ENCODE measurements at places on chromosomes 7 and 10.
A peak's percentile ranks its signal among the peaks of the same experiment; 100 is the strongest.

DNA sequence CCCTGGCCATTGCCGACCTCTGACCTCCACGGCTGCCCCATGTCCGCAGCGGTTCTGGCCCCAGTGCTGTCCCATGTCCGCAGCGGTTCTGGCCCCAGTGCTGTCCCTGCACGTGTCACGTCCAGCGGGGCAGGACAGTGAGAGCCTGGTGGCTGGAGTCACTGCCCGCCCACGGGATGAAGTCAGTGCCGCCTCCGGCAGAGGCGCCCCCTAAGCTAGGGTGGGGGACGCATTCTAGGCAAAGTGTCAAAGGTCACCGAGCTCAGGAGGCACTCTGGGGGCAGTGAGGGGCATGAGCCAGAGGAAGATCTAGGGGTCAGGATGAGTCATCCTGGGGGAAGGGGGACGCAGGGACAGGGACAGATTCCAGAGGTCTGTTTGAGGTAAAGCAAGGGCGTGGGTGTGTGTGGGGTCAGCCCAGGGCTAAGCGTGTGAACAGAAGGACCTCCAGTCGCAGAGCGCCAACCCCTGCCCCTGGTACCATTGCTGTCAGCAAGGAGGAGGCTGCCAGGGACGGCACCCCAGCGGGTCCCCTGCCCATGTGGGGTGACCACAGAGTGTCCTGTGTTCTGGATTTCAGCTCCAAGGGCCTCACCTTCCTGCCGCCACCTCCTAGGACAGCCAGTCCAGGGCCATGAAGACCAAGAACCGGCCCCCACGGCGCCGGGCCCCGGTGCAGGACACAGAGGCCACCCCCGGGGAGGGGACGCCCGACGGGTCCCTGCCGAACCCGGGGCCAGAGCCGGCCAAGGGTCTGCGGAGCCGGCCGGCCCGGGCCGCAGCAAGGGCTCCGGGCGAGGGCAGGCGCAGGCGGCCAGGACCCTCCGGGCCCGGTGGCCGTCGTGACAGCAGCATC is 665 bp downstream of the BHLHA15 start:
- no peak for DNase-seq

- DNase-seq: no peak
Measured at GRCh38 chr10:48456808-48457761, 147.8 kb downstream of the ARHGAP22 start.

DNA sequence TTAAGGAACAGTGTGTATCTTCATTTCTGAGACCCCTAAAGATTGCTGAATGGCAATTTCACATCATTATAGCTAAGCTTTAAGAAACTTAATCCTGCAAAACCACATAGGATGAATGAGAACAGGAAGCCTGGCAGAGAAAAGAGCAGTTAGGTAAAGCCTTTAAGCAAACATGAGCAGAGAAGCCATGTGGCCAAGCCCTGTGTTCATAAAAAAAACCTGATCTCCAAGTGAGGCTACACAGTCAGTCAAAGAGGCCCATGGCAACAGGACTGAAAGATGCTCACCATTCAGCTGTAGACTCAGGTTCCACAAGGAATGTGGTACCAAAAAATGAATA is 9.3 kb downstream of the LIPA start:
- DNase-seq: no peak

DNA sequence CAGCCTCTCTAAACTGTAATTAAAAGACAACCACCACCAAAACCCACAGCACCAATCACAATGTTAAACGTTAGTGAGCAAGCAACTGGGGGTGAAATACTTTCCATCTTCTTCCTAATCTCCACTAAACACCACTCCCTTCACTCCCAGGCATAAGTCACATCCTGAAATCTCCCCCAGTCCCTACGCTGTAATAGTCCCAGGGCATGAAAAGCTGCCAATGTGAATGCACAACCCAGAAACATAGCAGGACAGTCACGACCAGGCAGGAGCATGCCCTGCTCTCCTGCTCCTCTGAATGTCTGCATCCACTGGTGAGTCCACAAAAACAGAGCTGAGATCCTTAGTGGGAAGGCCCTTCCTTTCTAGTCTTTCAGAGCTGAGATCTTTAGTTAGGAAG is 288.9 kb downstream of the PARD3 start:
- DNase-seq: no peak

- peak; percentile 72 for DNase-seq
Measured at GRCh38 chr10:24784061-24784460, 60.4 kb upstream of the ARHGAP21 start.

GRCh38 chr10:83539528-83540308 is 599.6 kb upstream of the GHITM start:
- no peak for DNase-seq

DNA sequence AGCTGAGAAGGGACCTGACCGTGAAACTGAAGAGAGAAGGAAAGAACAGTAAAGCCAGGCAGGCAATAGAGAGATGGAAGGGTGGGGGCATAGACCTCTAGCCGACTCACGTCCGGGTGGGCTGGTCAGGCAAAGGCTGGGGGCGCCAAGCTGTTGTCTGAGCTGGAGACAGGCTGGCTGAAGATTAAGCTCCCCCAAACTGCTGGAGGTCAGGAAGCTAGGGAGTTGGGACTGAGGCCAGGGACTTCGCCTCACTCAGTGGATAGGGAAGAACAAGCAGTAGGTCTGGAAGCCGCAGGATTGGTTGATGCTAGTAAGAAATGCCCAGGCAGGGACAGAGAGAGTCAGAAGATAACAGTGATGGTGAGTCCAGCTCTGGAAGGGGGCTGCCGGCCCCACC is 5.3 kb downstream of the PITX3 start:
- DNase-seq: no peak

GRCh38 chr10:114771749-114772148 is 49.8 kb upstream of the FHIP2A start:
- no peak for DNase-seq

DNA sequence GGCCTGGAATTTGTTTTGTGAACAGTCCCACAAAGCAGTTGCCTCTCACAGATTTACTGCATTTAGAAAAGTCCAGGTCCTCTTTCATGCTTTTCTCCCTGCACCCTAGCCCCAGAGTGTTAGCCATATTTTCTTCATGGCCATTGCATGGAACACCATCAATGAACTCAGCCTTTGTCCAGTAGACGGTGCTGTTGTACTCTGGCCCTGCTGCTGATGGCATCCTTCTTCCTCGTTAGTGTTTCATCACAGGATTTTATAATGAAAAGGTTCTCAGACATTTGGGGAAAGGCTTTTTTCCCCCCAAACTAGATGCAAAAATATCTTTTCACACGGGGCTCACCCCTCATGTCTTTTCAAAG is 93.0 kb upstream of the SLC25A13 start:
- peak; percentile 15 for DNase-seq

DNA sequence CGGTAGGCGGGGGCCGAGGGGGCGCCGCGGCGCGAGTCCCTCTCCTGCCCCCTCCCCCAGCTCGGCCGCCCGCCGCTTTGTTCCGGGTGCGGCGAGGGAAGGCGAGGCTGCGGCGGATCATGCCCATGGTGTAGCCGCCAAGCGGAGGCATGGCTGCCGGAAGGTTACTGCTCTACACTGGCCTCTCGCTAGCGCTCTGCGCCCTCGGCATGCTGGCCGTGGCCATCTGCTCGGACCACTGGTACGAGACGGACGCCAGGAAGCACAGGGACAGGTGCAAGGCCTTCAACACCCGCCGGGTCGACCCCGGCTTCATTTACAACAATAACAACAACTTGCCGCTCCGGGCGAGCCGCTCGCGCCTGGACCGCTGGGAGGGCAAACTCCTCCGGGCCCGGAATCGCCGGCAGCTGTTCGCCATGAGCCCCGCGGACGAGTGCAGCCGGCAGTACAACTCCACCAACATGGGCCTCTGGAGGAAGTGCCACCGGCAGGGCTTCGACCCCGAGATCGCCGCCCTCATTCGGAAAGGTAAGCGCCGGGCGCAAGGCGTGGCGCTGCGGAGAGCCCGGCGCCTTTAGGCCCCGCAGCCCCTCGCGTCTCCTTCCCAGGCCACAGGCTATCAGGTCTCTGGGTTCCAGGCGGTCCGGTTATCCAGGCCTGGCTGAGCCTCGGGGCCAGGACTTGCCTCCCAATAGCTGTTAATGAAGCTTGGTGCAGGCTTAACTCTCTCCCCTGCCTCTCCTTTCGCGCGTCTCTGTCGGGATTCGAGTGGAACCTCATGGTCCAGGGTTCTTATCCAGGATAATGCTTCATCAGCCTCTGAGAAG is 513 bp downstream of the TMEM178B start:
- DNase-seq: peak; percentile 5

GRCh38 chr7:37438906-37439652 is 9.6 kb downstream of the ELMO1 start:
- no peak for DNase-seq

- DNase-seq: no peak
Measured at GRCh38 chr10:133237241-133237587, 441 bp upstream of the VENTX start.

- peak; percentile 61 for DNase-seq
Measured at GRCh38 chr10:96720422-96721206, at the start of gene PIK3AP1. Gene PIK3AP1 (minus strand): TSS chr10:96720514. CDS start chr10:96720394, 120 bp downstream.

GRCh38 chr7:155380221-155380861 is 77.6 kb upstream of the EN2 start:
- peak; percentile 7 for DNase-seq

DNA sequence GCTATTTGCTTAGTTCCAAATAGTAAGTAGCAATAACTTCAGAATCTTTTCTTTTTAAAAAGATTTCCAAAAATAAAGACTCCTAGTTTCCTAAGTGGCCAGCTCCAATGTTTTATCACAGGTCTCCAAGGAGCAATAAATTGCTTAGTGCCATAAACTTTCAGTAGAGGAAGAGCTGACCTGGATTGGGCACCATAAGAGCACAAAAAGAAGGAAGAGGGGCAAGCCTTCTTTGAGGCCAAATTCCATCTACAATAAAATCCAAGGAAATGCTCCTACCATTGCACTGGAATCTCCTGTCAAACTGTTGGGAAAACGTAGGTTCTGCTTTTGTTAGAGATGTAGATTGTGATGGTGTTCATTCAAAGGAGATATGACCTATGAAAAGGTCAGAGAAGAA is 64.0 kb downstream of the DENND2A start:
- DNase-seq: no peak

DNA sequence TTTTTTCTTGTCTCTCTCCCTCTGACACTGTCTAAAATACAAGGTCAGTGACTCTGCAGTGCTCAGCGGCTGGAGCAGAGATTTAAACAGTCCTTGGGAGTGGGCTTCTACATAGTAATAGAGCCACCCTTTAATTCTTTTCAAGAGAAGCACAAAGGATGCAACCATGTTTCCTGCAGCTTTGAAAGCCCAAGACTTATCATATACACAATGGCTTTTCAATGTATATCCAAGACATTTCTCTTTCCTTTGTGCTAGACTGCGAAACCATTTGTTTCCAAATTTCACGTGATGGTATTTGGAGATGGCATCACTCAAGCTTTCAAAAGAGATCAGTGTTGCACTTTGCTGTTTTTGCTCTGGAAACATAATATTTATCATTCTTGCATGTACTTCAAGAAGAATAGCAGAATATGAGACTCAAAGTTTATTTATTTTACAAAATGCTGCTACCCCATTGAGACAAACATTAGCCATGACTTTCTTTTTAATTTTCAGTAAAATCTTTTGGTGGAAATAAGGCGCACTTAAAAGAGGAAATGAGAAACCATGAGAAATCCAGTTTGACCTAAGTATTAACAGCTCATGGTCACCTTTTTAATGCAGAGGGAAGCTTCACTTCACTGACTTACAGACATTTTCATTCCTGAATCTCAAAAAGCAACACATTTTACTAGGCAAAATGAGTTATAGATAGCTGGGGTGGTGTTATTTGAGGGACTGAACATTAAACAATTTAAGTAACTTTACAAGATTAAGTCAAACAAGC is 76.6 kb downstream of the SEMA3C start:
- no peak for DNase-seq

GRCh38 chr7:77525231-77525630 is 11.9 kb upstream of the PTPN12 start:
- no peak for DNase-seq

DNA sequence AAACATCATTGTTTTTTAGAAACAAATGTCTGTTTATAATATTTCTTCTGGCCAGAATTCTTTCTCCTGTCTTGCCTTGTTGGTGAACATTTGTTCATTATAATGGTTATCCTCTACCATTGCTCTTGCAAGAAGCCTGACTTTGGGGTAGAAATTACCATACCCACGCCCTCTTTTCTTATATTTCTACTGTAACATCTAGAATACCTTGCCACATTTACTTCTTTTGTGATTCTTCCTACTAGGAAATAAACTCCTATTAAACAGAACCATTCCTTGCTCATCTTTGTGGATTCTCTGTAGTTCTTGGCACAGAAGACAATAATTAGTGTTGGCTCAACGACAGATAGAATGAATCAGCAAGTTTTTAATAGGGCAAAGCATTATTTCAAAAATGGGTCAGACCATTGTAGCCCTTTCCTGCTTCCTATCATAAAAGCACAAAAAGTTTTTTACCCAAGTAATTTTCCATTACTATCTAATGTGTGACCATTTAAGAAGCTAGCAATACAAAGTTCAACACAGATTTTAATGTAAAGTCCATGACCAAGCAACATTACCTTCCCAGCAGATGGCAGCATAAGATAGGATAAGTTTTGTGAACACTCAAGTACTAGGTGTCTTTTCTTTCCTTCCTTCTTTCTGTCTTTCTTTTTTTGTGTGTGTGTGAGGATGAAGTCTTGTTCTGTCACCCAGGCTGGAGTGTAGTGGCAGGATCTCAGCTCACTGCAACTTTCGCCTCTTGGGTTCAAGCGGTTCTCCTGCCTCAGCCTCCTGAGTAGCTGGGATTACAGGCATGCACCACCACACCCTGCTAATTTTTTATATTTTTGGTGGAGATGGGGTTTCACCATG is 270.4 kb downstream of the HGF start:
- peak; percentile 24 for DNase-seq

DNA sequence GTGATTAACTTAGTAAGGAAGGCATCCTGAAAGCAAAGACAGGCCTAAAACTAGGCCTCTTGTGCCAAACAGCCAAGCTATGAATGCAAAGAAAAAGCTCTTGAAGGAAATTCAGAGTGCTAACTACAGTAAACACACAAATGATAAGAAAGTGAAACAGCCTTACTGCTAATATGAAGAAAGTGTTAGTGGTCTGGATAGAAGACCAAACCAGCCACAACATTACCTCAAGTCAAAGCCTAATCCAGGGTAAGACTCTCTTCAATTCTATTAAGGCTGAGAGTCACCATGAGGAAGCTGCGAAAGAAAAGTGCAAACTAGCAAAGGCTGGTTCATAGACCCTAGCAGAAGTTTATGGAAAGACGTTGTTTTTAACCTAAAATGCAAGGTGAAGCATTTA is 66.0 kb downstream of the IPMK start:
- no peak for DNase-seq

DNA sequence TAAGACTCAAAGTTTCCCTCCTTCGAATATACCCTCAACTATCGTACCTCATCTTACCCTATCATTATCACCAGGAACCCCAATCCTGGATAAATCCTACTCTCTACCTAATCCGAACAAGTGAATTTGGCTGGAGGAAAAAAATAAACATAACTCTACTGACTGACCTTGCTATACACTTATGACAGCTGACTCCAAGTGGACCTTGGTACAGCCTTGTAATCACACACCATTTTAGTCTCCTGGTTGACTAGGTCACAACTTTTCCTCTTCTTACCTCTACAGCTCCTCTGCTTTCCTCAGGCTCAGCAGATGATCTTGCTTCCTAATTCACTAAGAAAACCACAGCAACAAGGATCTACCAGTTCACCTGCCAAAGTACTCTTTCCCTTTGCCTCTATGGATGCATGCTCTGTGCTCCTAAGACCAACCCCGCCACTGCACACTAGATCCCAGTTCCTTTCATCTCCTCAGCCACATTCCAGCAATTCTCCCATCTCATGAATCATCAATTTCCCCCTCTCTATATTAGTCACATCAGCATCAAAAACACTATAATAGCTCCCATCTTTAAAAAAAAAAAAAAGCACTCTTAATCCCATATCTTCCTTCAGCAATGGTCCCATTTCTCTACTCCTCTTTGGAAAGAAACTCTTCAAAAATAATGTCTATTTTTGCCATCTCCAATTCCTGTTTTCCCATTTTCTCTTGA is 35.5 kb downstream of the COA1 start:
- DNase-seq: no peak

Data from C1 segment of cervical spinal cord (tissue), 14 donors.